NCI-H2081 treated with DMSO at 0.1 percent for 48 hours (cell line): ENCODE measurements at places on chromosomes 2 and 18.

GRCh38 chr2:213162516-213163118 lies 11.2 kb upstream of the IKZF2 start:
- no peak for DNase-seq

DNA sequence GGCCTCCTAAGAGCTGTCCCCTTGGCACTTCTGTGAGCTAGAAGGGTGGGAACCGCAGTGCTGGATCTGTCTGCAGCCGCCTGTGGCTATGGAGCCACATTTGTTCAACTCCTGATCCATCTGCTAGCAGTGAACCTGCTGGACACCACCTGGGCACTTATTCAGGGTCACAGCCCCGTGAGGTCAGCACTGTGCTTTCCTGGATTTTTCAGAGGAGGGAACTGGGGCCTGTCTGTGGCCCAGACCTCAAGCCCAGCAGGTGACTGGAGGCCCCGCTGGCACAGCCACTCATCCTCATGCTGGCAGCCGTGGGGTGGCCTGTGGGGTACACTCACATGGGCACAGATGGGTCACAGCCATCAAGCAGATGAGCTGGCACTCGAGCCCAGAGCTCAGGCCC lies 155.3 kb downstream of the TFCP2L1 start:
- no peak for DNase-seq

DNA sequence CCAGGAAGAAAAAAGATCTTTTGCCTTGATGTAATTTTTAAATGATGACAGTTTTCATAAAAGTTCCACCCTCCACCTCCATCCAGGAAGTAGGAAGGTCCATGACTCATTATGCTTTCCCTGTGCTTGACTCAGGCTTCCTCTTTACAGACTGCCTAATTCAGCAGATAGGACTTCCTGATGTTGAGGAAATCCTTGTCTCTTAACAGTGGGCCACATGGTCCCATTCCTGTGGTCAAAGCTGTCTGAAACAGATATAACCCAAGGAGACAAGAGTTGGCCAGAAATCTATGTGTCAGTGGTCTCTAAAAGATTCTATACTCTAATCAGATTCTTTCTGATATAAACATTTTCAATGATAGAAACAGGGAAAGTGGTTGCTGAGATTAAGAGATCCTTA lies 119.1 kb downstream of the BAZ2B start:
- DNase-seq, result no peak

GRCh38 chr2:151855111-151855510 lies 26.9 kb upstream of the ARL5A start:
- no peak for DNase-seq

GRCh38 chr2:15694589-15694986 lies 102.9 kb downstream of the DDX1 start:
- no peak for DNase-seq

- DNase-seq, result no peak
These were observed 62.9 kb downstream of the VRK2 start for GRCh38 chr2:58109481-58109880.

GRCh38 chr2:230160112-230160660 lies 59.6 kb downstream of the SP110 start:
- no peak for DNase-seq

DNA sequence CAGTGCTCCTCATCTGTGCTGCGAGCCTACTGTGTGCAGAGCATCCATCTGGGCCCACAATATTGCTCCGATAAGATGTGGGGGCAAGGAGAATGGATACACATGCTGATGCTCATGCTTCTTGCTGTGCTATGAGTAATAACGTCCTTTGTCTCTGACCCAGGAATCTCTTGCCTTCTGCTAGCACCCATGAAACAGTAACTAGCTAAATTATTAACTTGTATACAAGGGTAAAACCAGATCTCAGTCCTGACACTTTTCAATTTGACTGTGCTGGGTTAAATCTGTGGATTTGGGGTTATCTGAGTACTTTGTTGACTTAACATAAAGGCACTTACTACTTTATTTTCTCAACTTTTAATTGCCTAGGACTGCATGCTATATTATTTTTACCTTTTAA lies 357.6 kb downstream of the SLC4A3 start:
- DNase-seq, result no peak

- no peak for DNase-seq
These were observed 3.7 kb upstream of the UGT1A6 start for GRCh38 chr2:233689031-233689430.

DNA sequence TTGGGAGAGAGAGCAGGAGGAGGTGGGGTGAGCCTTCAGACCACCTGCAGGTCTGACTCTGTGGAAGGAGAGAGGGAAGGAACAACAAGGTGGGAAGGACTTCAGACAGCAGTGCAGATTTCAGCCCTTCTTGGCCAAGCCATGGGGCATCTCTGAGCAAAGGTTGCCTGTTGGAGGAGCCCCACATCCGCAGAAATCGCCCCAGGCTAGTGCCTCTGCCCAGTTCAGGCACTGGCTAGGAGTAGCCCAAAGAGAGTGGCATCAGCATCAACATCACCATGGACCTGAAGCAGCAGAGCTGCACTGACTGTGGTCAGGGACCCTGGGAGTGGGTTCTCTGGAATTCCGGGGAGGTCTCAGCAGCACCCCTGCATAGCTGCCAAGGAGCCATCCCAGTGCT lies 10.2 kb downstream of the GPR55 start:
- no peak for DNase-seq

GRCh38 chr18:2502394-2502793 lies 68.9 kb downstream of the METTL4 start:
- DNase-seq, result no peak

DNA sequence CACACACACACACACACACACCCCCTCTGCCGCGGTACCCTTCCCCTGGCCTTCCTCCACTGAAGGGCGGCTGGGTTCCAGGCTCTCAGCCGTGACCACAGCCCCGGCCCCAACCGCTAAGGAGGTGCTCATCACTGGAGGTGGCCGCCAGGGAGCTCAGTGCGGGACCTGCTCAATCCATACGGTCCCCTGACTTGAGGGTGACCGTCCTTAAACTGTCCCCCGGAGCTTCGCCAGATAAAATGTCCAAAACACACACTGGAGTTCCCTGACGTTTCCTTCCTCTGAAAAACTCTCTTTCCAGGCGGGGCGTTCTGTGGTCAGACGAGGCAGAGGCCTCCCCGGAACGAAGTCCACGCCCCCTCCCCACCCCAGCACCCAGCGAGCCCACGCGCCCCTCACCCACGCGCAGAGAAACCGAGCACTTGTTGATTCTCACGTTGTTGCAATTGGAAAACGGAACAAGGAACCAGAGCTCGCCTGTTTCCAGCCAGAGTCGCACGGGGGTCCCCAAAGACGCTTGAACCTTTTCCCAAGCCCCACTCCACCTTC lies 1.4 kb downstream of the MBP start:
- no peak for DNase-seq

DNA sequence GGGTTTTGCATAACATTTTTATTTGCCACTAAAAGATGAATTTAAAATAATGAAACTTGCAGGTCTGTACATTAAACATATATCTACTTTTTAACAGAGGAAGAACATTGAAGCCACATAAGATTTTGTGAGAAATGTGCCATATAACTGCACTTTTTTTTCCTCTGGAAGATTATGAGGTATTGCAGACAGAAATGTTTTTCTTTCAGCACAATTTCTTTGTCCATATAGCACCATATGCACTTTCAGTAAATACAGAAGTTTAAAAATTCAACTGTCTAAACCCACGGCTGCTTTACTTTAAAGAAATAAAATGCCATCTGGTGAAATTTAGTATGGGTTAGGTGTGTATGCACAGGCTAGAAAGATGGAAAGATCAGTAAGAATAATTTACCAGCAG lies 470 bp upstream of the FAP start:
- no peak for DNase-seq

- DNase-seq, result no peak
These were observed 169.4 kb downstream of the NEDD4L start for GRCh38 chr18:58213440-58213839.

GRCh38 chr18:48470484-48471180 lies 61.4 kb upstream of the ZBTB7C start:
- no peak for DNase-seq

- no peak for DNase-seq
These were observed 543 bp downstream of the HADHB start for GRCh38 chr2:26245231-26245732.

- no peak for DNase-seq
These were observed 46.6 kb downstream of the HDAC4 start for GRCh38 chr2:239354132-239354790.

GRCh38 chr2:157061799-157062198 lies 195.7 kb upstream of the GALNT5 start:
- no peak for DNase-seq

DNA sequence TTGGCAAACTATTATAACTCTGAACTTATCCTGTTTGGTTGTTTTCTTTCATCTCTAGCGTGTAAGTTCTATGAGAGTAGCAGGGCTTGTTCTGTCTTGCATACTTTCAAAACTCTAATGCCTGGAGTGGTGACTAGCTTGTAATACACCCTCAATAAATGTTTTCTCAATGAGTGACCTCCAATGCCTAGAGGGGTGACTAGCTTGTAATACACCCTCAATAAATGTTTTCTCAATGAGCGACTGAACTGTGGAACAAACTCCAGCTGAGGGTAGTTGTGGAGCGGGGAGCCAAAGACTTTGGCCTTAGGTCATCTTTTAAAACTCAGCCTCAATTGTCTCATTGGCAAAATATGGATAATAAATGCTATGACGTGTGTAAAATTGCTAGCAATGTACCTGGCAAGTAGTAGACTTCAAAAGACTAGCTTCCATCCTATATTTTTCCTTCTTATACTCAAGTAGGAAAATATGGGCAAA lies 1.8 kb downstream of the GPD2 start:
- no peak for DNase-seq

DNA sequence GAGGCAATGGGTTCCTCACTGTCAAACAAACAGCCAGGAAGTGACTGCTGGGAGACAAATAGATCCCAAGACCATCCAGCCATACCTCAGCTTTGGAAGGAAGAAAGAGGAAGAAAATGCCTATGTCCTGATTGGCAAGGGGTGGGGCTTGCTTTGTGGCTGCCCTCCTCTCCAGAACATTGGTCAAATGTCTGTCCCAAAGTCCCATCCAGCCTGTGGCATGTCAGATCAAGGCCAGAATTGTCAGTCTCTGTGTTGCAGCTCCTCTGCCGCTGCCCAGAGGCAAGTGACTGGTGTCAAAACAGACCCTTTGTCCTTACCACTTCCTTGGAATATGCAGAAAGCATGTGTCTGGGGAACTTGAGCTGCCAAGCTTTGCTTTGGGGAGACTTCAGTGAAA lies 63.0 kb upstream of the SMAD2 start:
- DNase-seq, result no peak
